ENCODE measurements at places on chromosomes 7 and 10.

GRCh38 chr7:31493714-31494181 lies 20.1 kb upstream of the ITPRID1 start:
- DNase-seq = no peak

DNA sequence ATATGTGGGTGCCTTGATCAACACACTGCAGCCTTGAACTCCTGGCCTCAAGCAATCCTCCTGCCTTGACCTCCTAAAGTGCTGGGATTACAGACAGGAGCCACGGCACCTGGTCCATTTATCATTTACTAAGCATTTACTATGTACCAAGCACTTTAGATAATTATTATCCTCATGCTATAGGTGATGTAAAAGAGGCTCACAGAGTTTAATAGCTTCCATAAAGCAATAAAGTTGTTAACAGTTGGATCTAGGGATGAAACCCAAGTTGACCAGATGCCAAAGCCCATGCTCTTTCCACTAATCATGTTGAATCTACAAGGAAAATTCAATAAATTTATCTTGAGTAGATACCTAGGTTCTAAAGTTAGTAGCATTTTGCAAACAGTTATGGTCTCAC lies 5.0 kb downstream of the NAPEPLD start:
- no peak for DNase-seq

DNA sequence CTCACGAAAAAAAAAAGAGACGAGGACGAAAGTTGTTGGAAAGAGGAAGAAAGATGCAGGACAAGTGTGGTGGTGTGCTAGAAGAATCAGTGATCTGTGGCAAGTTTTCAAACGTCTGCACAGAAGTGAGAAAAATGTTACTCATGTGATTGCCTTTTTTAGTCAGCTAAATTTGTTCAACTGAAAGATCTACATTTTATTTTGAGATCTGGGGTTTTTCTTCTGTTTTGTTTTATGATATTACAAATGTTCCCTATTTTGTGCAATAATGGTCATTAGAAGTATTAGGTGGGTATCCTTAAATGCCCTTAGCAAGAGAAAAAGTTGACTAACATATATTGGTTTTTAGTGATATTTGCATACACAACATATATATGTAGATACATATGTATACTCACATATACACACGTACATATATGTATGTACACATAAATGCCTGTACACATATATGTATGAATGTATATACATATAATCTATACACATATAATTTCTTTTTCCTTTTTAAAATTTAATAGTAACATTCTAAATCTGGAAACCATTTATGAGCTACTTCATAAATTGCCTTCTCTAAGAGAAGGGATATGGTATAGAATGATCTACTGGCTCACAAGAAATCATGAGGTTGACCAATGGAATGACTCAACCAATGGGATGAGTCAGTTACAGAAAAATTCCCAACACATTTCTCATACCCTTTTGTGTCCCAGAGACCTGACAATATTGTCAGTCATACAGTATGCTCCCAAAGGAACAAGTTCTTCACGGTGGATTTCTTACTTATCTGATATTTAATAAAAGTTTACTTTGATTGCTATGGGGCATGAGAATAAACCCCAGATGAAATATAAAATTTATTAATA lies 38.4 kb downstream of the SLC39A12 start:
- peak; percentile 91 for DNase-seq

DNA sequence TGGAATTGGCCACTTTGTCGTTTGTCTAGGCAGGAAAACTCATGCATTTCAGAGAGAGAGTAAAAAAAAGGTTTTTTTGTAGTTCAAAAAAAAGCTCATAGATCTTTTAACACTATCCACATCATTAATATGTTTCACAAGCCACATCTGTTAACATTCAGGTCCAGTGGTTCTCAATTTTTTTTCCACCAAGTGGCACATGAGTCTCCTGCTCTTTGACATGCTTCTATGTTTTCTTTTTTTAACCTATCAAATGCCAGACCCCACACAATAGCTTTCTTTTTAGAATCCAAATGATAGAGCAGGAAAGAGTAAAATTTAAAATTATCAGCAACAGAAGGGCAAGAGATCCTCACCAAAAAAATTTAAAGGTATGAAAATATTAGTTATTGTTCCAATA lies 20.3 kb downstream of the NOD1 start:
- no peak for DNase-seq

DNA sequence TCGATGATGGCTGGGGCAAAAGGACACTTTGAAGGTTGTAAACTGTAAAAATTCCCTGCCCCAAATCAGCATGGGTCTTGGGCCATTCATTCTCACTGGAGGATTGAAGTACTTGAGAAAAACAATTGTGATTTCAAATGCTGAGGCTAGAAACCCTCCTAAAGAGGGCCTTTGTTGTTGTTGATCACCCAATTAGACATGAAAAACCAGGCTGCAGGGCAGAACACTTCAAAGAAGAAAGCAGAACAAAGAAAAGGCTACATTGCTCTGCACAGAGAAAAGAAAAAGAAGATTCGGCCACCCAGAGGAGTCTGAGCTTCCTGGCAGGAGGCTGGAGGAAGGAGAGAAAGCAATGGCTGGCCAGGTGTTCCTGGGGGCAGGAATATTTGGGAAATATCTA lies 143.1 kb downstream of the NPY start:
- DNase-seq = no peak

- no peak for DNase-seq
These were observed 157.3 kb downstream of the PCLO start for GRCh38 chr7:83005410-83005809.

DNA sequence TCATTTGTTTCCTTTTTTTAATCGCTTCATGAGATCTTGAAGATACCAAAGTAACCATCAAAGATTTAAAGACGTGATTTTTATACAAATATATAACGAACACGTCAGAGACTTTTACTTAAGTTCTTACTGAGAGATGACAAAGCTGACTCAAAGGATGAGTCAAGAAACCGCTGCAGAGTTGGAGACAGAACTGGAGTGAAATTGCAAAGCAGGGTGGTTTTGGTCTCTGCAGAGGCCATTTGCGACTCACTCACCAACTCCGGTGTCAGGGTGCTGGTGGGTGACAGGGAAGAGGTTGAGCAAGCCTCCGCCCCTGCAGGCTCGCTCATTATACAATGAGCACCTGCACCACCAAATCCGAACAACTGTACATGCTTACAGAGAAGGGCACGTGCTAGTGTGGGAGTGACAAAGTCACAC lies 75.2 kb downstream of the DNAJB6 start:
- DNase-seq = peak; percentile 90

GRCh38 chr7:99033765-99034164 lies 110.1 kb downstream of the SMURF1 start:
- no peak for DNase-seq

DNA sequence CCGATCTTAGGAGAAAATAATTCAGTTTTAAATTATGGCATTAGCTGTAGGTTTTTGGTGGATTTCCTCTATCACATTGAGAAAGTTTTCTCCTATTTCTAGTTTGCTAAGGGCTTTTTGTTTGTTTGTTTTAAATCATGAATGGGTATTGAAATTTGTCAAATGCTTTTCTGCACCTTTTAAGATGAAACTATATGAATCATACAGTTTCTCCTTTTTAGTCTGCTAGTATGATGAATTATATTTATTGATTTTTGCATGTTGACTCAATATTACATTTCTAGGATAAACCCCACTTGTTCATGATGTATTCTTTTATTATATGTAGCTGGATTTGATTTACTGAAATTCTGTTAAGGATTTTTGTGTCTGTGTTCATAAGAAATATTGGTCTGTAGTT lies 70.3 kb upstream of the PIP4K2A start:
- no peak for DNase-seq
